GM04503 (cell line): ENCODE measurements at places on chromosomes 16 and 17.

DNA sequence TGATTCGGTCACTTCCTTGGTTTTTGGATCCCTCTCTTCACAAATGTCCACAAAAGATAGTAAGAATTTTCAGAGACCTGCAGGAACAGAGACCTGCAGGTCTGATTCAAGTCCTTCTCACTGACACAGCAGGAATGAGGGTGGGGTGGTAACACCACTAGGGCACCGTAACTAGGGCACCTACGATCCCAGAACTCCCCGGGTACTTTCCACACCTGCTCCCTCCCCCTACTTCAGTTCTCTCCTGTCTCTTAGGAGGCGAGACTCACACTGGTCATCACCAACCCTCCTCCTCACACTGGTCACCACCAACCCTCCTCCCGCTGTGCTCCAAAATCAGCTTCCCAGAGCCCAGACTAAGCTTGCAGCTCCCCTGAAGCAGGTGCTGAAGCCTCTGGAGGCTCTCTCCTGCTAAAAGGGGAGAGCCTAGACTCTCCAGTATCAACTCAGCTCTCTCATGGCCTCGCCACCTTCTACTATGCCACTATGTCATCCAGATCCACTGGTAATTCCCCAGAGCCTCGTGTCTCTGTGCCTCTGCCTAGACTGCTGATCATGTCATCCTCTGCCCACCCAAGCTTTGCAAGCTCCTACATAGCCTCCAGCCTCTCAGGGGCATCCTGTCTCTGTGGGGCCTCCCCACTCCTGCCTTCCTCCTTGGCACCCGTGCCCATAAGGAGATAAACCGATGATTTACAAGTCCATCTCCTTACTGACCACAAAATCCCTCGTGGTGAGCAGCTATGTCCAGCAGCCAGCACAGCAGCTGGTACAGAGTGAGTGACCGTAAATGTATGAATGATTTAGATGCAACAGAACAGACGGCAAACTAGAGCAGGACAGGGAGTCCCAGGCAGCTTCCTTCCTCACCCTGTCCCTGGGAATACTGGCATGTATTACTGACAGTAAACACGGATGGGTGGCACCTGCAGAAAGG lies 63.4 kb upstream of the GSG1L start:
- no peak for DNase-seq

DNA sequence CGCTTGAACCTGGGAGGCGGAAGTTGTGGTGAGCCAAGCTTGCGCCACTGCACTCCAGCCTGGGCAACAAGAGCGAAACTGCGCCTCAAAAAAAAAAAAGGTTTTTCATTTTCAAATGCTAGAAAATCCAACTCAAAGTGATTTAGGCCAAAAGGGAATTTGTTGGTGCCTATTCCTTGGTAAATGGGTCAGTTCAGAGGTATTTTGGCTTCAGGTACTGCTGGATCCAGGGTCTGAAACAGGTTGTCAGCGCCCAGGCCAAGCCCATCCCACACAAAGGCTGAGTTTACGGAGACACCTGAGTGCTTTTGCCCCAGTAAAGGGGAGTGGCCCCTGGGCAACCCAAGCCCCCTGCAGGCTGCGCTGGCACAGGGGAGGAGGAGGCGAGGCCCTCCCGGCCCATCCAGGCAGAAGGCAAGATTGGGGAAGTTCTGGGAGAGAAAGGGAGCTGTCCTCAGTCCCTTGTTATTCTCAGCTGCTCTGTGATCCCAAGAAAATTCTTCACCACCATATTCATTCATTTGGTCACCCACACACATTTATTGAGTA lies 8.5 kb upstream of the JPH3 start:
- no peak for DNase-seq

GRCh38 chr17:75640556-75641119 lies 7.4 kb downstream of the SMIM5 start:
- DNase-seq: no peak

DNA sequence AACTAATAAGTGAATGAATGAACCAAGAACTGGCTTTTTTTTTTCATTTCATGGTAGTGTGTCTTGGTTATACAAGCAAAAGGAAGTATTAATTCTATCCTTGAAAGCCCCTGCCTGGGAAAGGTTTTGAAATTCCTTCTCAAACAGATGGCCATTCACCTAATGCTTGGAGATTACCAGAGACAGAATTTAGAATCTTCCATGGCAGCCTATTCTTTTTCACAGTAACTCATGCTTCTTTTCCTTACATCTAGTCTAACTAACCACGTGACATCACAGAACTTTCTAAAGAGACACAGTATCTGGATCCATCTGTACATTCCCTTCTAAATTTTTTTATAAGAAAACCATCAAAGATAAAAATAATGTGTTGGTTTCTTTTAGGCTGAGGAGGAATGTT lies 151.6 kb downstream of the FTO start:
- DNase-seq: no peak

DNA sequence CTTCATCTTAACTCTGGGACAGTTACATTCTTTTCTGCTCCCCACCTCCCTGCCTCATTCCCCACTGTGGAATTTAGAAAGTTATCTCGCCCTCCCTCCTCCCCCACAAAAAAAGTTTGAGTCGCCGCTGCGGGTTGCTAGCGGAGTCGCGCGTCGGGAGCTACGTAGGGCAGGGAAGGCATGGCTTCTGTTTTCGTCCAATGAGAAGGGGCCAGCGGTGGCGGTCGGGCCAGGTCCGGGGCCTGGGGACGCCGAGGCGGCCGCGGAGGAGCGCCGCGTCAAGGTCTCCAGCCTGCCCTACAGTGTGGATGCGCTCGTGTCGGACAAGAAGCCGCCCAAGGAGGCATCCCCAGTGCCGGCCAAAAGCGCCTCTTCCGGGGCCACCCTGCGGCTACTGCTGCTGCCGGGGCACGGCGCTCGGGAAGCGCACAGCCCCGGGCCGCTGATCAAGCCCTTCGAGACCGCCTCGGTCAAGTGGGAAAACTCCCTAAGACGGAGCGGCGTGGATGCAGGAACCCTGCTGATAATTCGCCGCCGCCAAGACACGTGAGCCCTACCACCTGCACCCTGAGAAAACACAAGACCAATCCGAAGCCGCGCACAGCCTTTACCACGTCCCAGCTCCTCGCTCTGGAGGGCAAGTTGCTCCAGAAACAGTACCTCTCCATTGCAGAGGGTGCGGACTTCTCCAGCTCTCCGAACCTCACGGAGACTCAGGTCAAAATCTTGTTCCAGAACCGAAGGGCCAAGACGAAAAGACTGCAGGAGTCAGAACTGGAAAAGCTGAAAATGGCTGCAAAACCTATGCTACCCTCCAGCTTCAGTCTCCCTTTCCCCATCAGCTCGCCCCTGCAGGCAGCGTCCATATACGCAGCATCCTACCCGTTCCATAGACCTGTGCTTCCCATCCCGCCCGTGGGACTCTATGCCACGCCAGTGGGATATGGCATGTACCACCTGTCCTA lies 8.9 kb downstream of the OR4D1 start:
- no peak for DNase-seq

GRCh38 chr17:50117202-50118051 lies 12.5 kb downstream of the SAMD14 start:
- DNase-seq: no peak

GRCh38 chr17:44207319-44207718 lies 7.6 kb upstream of the ATXN7L3 start:
- DNase-seq: no peak

DNA sequence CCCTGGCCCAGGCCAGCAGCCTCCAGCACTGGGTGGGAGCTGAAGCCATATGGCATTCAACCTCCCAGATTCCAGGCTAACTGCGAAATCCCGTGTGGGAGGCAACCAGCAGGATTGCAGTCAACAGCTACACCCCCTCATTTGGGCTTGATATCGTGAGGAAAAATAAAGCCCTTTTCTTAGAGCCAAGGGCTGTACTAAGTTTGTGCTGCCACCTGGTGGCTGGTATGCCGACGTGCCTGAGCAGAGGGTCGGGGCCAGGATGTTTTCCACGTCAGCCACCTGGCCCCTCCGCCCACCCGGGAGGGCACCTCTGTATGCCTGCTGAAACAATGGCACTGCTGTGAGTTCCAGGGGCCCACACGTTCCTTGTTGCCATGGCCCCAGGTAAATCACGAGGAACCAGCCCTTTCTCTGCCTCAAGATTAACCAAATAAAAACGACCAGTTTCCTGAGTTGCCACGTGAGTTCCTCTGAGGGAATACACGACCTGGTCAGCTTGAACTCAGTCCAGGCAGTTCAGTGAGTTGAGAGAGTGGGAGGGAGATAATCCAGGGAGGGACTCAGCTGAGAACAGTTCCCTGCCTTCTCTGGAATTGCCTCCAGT lies 9.0 kb downstream of the TMEM98 start:
- DNase-seq: no peak

- no peak for DNase-seq
These were observed 266.4 kb downstream of the MRTFB start for GRCh38 chr16:14337303-14338191.

DNA sequence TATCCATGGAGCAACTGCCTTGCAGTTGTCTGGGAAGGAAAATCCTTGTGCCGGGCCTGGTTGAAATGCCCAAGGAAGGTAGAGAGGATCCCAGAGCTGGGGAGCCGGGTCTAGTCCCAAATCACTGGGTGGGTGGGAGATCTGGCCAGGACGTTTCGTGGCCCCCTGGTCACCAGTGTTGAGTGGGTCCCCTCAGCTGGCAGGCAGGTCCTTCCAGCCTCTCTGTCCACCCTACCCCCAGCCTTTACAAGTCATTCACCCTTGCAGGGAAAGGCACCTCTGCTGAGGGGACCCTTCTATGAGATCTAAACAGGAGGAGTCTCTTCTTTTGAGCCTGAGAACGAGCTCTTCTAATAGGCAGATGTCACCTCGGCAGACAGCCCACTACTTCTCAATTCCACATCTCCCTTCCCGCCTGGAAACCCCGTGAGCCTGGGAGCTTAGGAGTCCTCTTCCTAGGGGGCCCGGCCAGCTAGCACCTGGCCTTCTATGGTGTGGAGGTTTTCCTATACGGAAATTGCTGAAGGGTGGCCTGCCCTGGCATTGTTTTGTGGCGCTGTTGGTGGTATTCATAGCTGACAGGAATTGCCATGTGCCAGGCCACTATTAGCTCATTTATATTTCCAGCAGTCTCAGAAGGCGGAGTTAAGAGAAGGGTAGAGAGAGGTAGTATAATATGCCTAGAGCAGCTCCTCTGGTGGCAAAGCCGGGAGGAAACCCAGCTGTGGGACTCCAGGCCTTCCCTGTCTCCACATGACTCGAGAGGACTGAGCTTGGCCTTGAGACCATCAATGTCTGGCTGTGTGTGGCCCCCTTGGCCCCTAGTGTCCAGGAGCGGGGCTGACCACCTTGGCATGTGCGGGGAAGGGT lies 13.3 kb downstream of the MPRIP start:
- no peak for DNase-seq

GRCh38 chr16:73915935-73916334 lies 380.7 kb upstream of the PSMD7 start:
- no peak for DNase-seq

DNA sequence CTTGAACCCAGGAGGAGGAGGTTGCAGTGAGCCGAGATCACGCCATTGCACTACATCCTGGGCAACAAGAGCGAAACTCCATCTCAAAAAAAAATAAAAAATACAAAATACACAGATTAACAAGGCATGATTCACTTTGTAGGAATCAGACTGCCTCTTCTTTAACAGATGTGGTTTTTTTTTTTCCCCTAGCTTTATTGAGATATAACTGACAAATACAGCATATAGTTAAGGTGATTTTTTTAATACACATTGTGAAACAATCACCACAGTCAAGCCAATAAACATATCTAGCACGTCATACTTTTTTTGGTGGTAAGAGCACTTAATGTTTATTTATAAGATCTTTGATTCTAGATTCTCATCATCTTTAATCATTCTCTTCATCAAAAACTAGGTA lies 87.8 kb downstream of the SPAG9 start:
- no peak for DNase-seq

GRCh38 chr17:50935996-50936266 lies 69.8 kb upstream of the TOB1 start:
- no peak for DNase-seq

DNA sequence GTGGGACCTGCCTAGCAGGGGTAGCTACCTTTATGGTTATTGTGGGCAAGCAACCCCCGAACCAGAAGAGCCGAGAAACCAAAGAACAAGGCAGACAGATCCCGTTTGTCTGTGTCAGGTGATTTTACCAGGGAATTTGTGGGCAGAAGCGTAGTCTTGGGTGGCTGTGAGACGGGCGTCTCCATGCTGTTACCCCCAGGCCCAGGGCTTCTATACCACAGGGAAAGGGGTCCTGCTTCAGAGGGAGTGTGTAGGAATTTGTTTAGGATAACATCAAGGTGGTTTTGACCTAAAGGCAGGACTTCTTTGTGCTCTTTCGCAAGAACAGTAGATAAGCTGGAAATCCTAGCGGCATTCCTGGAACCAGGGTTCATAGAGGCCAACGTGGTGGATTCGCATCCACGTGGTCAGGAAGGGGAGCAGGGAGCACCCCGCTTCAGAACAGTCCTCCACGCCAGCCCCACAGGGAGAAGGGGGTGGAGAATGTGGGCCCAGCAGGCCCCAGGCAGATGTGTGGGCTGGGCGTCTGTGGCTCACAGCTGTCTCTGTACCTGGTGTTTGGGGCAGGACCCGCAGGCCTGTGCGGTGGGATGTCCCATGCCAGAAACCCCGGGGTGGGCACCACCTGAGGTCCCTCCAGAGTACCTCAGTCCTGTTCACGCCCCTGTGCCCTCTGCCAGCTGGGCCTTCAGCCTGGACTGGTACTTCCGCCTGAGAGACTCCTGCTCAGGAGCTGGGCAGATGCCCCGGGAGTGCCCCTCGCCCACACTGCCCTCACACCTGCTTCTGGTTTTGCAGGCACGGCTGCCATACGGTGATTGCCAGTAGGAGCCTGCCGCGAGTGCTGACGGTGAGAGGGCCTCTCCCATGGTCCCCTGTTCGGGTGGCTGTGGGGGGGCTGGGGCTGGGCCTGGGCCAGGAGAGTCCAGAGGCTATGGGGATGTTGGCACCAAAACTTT lies 4.1 kb downstream of the DECR2 start:
- no peak for DNase-seq

DNA sequence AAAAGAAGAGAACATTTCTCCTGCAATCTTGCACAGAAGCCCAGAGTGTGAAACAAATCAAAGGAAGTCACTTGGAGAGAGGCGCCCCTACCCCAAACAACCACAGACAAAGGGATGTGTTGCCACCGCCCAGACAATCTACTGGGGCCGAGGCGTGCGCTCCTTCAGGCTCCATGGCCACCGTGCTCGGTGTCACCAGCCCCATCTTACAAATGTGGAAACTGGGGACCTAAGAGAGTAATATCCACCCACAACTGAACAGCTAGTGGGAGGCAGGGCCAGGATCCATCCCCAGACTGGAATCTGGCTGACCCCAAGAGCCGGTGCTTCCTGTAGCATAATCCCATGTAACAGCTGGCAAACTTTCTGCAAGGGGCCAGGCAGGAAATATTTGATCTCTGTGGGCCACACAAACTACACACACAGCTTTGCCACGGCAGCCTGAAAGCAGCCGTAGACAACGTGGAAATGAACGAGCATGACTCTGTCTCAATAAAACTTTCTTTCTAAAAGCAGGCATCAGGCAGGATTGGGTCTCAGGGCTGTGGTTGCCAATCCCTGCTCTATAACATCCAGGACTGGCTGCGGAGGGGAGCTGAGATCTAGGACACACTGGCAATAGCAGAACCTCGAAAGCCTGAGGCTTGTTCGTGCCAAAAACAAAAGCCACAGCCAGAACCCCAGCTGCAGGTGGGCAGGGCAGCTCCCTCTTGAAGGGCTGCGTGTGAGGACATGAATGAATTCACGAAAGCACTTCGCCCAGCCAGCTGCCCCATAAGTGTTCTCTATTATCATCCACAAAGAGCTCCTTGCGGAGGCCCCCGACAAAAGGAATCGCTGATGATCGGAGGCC lies 26.6 kb upstream of the GINS2 start:
- no peak for DNase-seq

GRCh38 chr16:57045694-57046381 lies 46.5 kb upstream of the CPNE2 start:
- DNase-seq: no peak
